IPS DF 6.9 (cell line): ENCODE measurements at places on chromosomes 13 and 19.

GRCh38 chr13:48977286-48977625, 1.5 kb downstream of the FNDC3A start:
- H3K4me1 ChIP-seq = peaks cover 1% of the 10 kb centered on the region; the same call in 1 of the 2 replicates
- no peaks in the 10 kb centered on the region for H3K27me3 ChIP-seq
- DNase-seq = no peak
- peak overlapping the region; percentile 67; the same call in 1 of the 2 replicates for H3K4me3 ChIP-seq

DNA sequence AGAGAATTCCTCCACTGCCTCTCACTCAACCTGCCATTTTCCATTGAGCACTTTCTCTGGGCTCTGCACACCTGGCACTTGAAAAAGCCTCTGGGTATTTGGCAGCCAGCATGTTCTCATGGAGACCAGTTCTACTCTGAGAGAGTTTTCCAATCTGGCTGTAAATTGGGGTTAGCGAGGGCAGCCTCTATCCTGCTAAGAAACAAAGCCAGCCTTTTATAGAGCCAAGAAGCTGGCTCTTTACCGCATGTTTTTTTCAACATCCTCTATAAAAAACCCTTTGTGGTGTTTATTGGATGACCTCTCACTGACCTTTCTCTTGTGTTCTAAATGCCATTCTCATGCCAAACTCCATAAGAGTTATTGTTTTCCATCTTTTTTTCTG, 52.6 kb upstream of the RCBTB2 start:
- no peak for DNase-seq
- H3K4me1 ChIP-seq = no peaks in the 10 kb centered on the region
- H3K4me3 ChIP-seq = no peak overlapping the region

DNA sequence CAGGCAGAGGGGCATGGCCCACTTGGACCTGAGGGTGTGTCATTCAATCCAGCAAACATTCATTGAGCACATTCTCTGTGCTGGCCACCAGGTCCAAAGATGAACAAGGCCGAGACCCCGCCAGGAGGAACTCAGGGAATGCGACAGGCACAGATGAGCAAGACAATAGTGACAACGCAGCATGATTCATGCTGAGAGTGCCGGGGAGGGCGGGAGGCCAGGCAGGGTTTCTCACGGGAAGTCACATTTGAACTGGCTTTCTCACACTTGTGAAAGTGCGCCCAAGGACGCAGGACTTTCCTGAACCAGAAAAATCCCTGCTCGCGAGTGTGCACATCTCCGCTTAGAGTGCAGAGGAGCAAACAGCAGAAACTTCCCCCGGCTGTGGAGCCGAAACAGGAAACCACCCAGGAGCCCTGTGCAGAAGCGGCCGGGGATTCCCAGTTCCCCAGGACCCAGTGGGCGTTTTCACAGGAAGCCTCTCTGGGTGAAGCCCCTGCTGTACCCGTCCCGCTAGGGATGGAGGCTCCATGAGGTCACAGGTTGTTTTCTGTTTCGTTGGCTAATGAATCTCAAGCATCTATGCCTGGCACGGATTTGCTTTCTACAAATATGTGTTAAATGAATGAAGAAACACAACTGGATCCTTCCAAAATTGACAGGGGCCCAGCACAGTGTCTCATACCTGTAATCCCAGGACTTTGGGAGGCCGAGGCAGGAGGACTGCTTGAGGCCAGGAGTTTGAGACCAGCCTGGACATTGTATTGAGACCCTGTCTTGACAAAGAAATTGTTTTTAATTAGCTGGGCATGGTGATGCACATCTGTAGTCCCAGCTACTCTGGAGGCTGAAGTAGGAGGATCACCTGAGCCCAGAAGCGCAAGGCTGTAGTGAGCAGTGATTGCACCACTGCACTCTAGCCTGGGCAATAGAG, 68.4 kb upstream of the TM9SF2 start:
- no peaks in the 10 kb centered on the region for H3K36me3 ChIP-seq
- peaks cover 7% of the 10 kb centered on the region; the same call in 1 of the 2 replicates for H3K4me1 ChIP-seq
- H3K27ac ChIP-seq = no peak overlapping the region

- no peak overlapping the region for H3K27ac ChIP-seq
- H3K27me3 ChIP-seq = no peaks in the 10 kb centered on the region
- peaks cover 27% of the 10 kb centered on the region; the same call in 1 of the 2 replicates for H3K36me3 ChIP-seq
- no peaks in the 10 kb centered on the region for H3K4me1 ChIP-seq
- DNase-seq = no peak
Observed at GRCh38 chr13:27257648-27258253, 6.4 kb downstream of the RPL21 start.

DNA sequence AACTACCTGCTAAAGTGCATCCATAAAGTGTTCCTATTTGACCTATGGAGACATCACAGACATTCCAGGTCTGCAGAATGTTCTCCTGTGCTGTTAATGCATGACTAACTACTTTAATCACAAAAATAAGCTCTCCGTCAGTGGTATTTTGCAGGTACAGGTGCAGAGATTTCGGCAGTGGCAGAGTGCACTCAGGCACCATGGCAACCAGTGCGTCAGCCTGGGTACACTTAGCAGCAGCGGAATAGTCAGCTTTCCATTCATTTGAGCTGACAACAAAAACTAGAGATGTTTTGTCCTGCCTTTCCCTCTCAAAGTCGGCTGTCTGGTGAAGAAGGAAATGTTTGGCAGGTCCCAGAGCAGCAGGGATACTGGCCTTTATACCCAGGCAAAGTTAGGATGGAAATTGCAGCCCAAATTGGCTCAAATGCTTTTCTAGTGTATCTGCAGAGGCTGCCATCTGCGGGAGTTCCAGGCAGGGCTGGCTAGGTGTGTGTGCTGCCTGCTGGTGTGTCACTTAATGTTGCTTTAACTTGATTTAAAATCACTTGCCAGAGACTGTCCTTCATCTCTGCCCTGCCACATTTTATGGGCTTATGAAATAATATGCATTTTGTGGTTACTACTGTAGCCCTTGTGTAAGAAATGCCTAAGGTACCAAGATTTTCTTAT, 195.8 kb downstream of the RAP2A start:
- no peaks in the 10 kb centered on the region for H3K4me1 ChIP-seq
- no peaks in the 10 kb centered on the region for H3K27me3 ChIP-seq
- DNase-seq = no peak
- no peak overlapping the region for H3K4me3 ChIP-seq
- H3K27ac ChIP-seq = no peak overlapping the region

DNA sequence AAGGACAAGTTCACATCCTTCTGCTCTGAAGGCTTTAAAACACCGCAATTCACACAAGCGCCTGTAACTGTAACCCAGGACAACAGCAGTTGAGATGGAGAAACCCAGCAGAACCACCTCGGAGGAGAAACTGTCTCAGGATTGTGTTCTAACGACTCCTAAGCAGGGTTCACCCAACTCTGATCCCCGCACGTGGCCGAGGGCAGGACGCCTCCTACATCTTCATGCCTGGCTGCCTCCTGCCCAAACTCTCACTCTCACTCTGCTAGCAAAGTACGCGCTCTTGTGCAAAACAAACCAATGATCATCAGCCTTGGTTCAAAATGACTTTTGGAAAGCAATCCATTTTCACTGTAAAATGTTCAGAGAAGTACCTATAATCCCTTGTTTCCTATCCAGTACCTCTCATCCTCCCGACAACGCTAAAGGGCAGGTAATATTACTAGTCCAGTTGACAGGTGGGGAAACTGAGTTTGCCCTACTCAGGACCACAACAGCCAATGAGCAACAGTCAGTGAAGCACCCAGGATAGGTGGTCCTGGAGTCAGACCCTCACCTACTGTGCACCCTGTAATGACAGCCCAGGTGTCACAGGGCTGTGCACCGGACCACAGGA, 25.6 kb downstream of the EPS15L1 start:
- no peaks in the 10 kb centered on the region for H3K36me3 ChIP-seq
- H3K27ac ChIP-seq = no peak overlapping the region
- no peak overlapping the region for H3K4me3 ChIP-seq
- no peak for DNase-seq

- no peaks in the 10 kb centered on the region for H3K36me3 ChIP-seq
- no peak overlapping the region for H3K4me3 ChIP-seq
- H3K27me3 ChIP-seq = no peaks in the 10 kb centered on the region
- no peak for DNase-seq
- H3K4me1 ChIP-seq = no peaks in the 10 kb centered on the region
Observed at GRCh38 chr13:97751477-97751876, 202.0 kb upstream of the IPO5 start.
